ENCODE measurements at places on chromosomes 1 and 21. TPM values are rescaled to one million over a fixed set of nuclear protein-coding genes. Genes with fewer than 3 reads are reported as not detected.

DNA sequence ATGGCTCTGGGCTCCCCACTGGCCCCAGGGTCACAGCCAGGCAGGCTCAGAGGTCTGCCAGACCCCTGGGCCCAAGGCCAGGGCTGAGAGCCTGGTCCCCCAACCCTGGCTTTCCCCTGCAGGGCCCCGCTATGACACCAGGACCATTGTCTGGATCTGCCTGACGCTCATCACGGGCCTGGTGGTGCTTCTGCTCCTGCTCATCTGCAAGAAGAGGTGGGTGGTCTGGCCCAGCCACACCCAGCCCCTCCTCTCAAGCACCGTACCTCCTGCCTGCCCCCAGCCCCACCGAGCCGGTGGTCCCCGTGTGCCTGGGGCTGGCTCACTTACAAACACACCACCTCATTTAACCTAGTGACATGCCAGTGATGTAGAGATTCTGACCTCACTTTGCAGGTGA lies 31.8 kb downstream of the EPHA8 start:
- no peak for DNase-seq

GRCh38 chr1:116159177-116159576 lies 48.0 kb downstream of the MAB21L3 start:
- no peak for DNase-seq

DNA sequence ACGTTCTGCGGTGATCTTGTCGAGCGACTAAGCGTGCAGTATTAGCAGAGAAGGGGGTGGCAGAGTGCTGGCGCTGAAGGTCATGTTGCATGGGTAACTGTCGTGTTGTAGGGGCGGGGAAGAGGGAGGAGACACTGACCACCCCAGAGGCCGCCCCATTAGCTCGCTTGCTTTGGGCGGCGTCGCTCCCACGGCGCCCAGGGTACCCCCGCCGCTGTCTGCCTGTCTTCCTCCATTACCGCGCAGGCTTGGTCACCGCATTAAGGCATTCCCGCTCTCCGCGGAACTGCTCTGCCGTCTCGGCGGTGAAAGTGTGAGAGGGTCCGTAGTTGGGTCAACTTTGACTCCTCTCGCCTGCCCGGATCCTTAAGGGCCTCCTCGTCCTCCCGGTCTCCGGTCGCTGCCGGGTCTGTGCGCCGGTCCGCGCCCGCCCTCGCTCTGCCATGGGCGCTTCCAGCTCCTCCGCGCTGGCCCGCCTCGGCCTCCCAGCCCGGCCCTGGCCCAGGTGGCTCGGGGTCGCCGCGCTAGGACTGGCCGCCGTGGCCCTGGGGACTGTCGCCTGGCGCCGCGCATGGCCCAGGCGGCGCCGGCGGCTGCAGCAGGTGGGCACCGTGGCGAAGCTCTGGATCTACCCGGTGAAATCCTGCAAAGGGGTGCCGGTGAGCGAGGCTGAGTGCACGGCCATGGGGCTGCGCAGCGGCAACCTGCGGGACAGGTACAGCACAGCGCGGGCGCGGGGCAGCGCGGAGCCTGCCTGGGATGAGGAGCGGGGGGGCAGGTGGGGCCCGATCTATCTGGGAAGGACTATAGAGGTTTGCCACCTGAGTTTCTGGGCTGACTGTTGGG lies at the start of gene MTARC2:
Gene MTARC2, plus strand, starts transcription at position 234 of the 846 bp plus-strand sequence. Its CDS starts 210 bp downstream, at position 444.
- DNase-seq, result peak; percentile 58

GRCh38 chr1:162889989-162890388 lies 29.0 kb upstream of the CCDC190 start:
- DNase-seq, result no peak

- no peak for DNase-seq
Measured at GRCh38 chr21:40270047-40270446, 402.8 kb downstream of the PCP4 start.

DNA sequence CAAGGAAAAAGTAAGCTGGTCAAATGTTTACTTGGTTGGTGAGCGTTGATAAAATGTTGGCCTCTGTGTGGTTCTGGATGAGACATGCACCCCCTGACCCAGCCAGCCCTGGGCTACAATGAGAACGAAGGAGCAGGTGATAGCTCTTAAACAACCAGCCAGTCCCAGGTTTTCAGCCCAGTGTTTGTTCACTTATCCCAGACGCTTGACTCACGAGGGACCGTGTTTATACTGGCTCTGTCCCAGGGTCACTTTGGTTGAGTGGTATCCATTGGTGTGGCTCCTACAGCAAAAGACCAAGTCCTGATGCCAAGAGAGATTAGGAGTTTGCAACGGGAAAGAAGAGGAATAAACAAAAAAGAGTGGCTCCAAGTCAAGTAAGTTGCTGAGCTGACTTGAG lies 86.9 kb downstream of the KCNJ15 start:
- no peak for DNase-seq

- DNase-seq, result no peak
Measured at GRCh38 chr1:220001095-220001501, 45.2 kb downstream of the EPRS1 start.

- no peak for DNase-seq
Measured at GRCh38 chr21:39097335-39097861, 85.9 kb downstream of the PSMG1 start.

- no peak for DNase-seq
Measured at GRCh38 chr1:65880611-65881010, 87.9 kb downstream of the PDE4B start.

DNA sequence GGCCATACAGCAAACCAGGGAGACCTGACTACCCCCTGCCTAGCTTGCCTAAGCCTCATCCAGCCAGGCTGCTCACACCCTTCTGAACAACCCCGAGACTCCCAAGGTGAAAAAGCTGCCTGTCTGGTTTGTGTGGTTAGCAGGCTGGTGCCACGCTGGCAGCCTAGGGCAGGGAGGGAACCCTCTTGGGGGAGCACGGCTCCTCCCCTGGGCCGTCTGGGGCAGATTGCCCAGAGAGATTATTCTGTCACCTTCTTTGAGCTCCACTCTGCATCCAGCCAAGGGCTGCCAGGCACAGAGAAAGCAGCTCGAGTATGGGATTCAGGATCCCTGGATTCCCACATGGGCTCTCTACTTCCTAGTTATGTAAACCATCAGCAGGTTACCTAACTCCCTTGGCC lies 27.5 kb upstream of the TCEA3 start:
- no peak for DNase-seq

- DNase-seq, result no peak
Measured at GRCh38 chr1:109677459-109677858, 9.6 kb downstream of the GSTM2 start.

GRCh38 chr1:152977614-152978013 lies 6.3 kb upstream of the SPRR1A start:
- DNase-seq, result no peak

DNA sequence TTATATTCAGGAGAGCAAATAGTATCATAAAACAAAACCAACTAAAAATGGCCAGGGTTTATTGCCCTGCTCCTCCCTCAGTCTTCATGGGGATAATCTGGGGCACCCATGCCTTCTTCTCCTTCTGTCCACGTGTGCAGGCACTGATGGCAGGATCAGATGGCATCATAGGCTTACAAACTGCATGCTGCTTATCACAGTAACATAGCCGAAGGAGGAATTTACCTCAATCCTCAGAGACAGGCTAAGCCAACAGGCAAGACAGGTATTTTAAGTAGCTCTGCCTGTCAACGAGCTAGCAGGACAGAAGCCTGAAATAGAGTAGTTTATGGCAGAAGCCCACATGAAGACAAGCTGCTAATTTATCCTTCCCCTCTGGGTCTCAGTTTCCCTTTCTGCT lies 9.4 kb downstream of the LAMB3 start:
- DNase-seq, result no peak

DNA sequence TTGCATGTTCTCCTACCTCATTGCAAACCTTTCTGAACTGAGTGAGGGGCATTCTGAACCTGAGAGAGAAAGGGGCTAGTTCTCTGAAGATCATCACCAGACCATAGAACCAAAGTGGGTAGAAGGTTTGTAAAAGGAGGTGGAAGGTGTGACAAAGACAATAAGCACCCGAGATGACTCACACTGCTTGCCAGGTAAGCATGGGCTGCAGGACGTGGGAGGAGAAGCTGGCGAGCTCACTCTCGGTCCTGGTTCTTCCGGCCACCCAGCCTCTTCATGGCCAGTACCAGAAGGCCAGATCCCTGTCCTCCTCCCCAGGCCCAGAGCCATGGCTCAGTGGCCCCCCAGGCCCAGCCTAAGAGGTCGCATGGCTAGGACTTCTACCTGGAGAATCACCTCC lies 128.3 kb downstream of the TMEM53 start:
- DNase-seq, result no peak

The NOS1AP gene
- total RNA-seq, result not detected

The BSND gene
- not detected for total RNA-seq

The SH2D1B gene
- not detected for total RNA-seq
